Activated CD4-positive, alpha-beta T cell treated with anti-CD3 and anti-CD28 coated beads, Interleukin-2, amount 10 ng/mL, durations not matched to agents 7 days and 5 days (primary cell): ENCODE measurements at places on chromosomes 7 and 10.
A peak's percentile ranks its signal among the peaks of the same experiment; 100 is the strongest.

DNA sequence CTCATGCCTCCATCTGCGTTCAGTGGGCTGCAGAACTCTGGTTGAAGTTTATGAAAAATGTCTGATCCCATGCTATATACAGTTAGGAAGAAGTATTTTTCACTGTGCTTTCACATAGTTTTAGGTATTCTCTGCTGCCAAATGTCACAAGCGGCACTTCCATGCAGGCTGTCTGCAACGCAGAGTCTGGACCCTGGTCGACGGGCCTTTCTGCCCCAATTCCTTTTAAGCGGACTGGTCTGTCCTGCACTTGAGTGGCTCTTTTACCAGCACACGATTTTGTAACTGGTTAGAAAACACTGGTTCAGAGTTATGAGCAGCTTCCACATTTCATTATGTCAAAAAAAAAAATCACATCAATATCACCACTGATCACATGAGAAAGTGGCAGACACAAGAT is 143.0 kb downstream of the DIP2C start:
- peaks cover 18% of the 10 kb centered on the region for H3K27me3 ChIP-seq
- no peak for DNase-seq
- H3K36me3 ChIP-seq, result no peaks in the 10 kb centered on the region
- no peaks in the 10 kb centered on the region for H3K4me1 ChIP-seq
- no peak overlapping the region for H3K4me3 ChIP-seq

- H3K36me3 ChIP-seq, result no peaks in the 10 kb centered on the region
- no peak for DNase-seq
- H3K4me1 ChIP-seq, result no peaks in the 10 kb centered on the region
- H3K27ac ChIP-seq, result no peak overlapping the region
- no peak overlapping the region for H3K4me3 ChIP-seq
Observed at GRCh38 chr7:28360739-28361138, 51.6 kb upstream of the CREB5 start.

GRCh38 chr10:43264344-43264964 is 2.4 kb downstream of the RASGEF1A start:
- DNase-seq, result no peak
- peaks cover 7% of the 10 kb centered on the region for H3K4me1 ChIP-seq
- H3K4me3 ChIP-seq, result no peak overlapping the region
- H3K27ac ChIP-seq, result no peak overlapping the region

DNA sequence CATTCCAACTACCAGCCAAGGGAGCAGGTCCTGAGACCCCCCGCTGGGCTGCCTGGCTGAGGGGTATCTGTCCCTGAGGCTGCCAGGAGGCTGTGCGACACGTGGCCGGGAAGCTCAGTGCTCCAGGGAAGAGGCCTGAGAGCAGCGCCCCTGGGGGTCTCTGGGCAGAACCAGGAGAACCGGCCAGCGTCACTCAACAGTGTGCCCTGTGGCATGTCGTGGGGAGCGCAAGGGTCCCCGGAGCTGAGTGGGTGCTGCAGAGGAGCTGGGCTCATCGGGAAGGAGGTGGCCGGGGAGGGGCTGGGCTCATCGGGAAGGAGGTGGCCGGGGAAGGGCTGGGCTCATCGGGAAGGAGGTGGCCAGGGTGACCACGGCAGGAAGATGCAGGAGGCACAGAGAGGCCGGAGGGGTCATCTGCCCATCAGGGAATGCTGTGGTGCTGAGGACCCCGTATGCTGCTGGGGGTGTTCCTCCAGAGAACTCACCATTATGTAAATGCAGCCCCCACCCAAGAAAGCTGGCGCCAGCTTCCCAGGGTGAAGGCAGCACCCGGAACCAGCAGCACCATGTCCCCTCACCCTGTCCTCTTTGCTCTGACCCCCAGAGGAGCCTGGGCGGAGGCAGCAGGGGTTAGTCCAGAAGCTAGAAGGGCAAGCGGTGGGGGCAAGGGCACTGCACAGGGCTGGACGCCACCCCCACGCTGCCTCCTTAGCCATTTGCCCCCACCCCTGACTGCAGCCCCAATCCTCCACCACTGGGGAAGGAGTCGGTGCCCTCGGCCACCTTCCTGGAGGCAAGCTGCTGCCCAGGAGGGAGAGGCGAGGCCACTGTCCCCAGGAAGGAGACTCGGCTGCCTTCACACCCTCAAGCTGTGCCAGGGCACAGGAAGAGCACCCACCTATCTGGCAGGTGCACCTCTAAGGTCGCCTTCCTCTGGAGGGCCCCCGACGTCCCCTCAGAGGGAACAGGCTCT is 33.3 kb downstream of the CALML3 start:
- H3K27me3 ChIP-seq, result peaks cover 6% of the 10 kb centered on the region
- H3K27ac ChIP-seq, result no peak overlapping the region
- peaks cover 20% of the 10 kb centered on the region for H3K4me1 ChIP-seq
- no peak overlapping the region for H3K4me3 ChIP-seq
- H3K36me3 ChIP-seq, result peaks cover 4% of the 10 kb centered on the region
- no peak for DNase-seq

GRCh38 chr7:1136841-1137516 is 23.0 kb downstream of the ZFAND2A start:
- H3K27me3 ChIP-seq, result no peaks in the 10 kb centered on the region
- peak overlapping the region; percentile 72 for H3K27ac ChIP-seq
- no peak for DNase-seq
- H3K4me1 ChIP-seq, result peaks cover 14% of the 10 kb centered on the region
- no peaks in the 10 kb centered on the region for H3K36me3 ChIP-seq

DNA sequence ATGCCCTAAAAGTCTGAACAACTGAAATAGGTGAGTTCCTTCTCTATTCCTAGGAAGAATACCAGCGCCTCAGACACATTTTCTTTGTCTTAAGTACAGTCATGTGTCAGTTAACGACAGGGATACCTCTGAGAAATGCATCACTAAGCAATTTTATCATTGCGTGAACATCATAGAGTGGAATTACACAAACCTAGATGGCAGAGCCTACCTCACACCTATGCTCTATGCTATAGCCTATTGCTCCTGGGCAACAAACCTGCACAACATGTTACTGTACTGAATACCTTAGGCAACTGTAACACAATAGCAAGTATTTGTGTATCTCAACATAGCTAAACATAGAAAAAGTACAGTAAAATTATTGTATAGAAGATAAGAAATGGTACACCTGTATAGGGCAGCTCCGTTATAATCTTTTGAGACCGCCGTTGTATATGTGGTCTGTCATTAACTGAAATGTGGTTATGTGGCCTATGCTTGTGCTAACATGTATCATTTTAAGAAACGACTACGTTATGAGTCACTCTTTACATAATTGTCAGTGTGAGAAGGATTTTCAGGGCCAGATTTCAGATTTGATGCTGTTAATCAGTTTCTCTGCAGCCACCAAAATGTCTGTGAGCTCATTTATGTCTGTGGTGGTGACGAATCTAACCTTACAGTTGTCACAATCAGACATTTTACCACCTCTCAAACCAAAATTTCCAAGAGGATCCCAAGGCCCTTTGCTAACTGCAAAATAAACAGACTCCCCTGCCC is 66.1 kb upstream of the STK17A start:
- DNase-seq, result no peak
- peaks cover 17% of the 10 kb centered on the region for H3K4me1 ChIP-seq
- no peak overlapping the region for H3K27ac ChIP-seq

- H3K36me3 ChIP-seq, result no peaks in the 10 kb centered on the region
- no peak for DNase-seq
- no peak overlapping the region for H3K27ac ChIP-seq
- no peaks in the 10 kb centered on the region for H3K4me1 ChIP-seq
- H3K27me3 ChIP-seq, result no peaks in the 10 kb centered on the region
Observed at GRCh38 chr7:64733550-64734240, 60.5 kb upstream of the ZNF138 start.

DNA sequence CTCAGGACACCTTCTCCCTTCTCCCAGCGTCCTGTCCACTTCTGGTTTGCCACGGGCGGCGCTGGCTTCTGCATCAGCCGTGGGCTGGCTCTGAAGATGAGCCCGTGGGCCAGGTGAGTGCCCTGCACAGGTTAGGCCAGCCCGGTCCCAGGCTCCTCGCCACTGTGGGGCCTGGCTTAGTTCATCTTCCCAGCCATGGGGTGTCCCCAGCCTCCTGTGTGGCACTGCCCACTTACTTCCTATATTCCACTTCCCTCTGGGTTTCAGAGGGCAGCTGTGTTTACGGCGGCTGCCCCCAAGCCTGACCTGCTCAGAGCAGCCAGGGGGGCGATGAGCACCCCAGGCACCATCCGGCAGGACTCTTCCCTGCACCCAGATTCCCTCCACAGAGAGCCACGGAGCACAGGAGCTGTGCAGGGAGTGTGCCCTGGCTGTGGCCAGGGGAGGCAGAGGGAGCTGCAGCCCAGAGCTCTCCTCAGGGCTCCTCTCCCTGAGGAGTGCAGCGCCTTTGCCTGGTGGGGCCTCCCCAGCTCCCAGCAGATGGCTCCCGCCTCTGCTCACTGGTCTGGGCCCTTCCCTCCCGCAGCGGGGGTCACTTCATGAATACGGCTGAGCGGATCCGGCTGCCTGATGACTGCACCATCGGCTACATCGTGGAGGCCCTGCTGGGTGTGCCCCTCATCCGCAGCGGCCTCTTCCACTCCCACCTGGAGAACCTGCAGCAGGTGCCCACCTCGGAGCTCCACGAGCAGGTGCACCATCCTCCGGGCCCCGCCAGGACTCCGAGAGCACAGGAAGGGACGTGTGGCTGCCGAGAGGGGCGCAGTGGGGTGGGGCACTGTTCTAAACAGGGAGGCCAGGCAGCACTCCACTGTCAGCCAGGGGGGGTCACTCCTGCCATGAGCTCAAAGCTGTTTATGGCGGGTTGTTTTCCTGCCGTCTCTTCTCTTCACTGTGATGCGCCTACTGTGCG is 6.4 kb downstream of the LFNG start:
- H3K36me3 ChIP-seq, result peaks cover 46% of the 10 kb centered on the region
- no peak for DNase-seq
- H3K4me3 ChIP-seq, result no peak overlapping the region
- H3K27me3 ChIP-seq, result no peaks in the 10 kb centered on the region
- no peak overlapping the region for H3K27ac ChIP-seq

DNA sequence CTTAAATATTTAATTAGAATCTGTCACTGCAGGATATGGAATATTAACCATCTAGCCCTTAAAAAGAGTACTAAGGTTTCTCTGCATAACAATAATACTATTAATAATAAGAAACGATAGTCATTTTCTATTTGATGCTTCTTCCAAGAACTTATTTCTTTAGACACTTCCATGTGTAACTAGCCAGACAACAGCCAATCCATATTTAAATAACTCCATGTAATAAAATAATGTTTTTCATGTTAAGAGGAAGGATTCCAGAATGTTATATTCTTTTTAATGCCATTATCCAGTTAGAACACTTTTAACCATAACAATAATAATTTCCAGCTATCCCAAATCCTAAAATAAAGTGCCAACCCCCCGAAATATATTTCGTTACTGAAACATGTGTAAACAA is 170.1 kb upstream of the WNT16 start:
- no peak for DNase-seq
- H3K4me1 ChIP-seq, result no peaks in the 10 kb centered on the region
- peaks cover 13% of the 10 kb centered on the region for H3K27me3 ChIP-seq
- H3K27ac ChIP-seq, result no peak overlapping the region
- no peak overlapping the region for H3K4me3 ChIP-seq

GRCh38 chr7:149620961-149621360 is 123.4 kb upstream of the ZNF746 start:
- H3K36me3 ChIP-seq, result peaks cover 58% of the 10 kb centered on the region
- H3K27ac ChIP-seq, result no peak overlapping the region
- no peaks in the 10 kb centered on the region for H3K27me3 ChIP-seq
- H3K4me1 ChIP-seq, result peaks cover 45% of the 10 kb centered on the region

DNA sequence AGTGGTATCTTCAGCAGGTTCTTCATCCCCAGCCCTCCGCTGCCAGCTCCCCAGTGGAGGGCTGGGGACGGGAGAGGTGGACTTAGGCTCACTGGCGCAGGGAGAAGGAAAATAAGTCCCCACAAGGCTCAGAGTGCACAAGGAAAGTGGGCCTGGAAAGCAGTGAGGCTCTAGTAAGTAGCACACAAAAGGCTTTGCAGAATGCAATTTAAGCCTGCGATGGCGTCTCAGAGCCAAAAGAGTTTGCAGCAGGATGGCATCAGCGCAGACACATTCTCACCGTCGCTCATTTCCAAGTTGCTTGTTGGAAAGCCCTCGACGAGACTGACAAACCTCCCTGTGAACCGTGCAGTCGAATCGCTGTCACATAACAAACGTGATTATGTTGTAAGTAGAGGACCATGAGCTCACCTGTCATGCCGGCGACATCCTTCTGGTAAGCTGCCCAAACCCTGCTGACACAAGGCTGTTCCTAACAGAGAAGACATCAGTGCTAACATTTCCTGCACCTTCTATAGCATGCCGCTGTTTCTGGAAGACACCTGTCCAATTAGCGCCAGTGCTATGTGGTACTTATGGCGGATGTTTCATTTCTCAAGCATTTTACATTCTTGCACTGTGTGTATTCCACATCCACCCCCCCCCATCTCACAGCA is 98.3 kb upstream of the NPVF start:
- no peak overlapping the region for H3K27ac ChIP-seq
- peaks cover 10% of the 10 kb centered on the region for H3K27me3 ChIP-seq
- H3K36me3 ChIP-seq, result no peaks in the 10 kb centered on the region
- H3K4me1 ChIP-seq, result no peaks in the 10 kb centered on the region

GRCh38 chr7:169276-170172 is 22.8 kb upstream of the FAM20C start:
- no peak overlapping the region for H3K4me3 ChIP-seq
- no peaks in the 10 kb centered on the region for H3K4me1 ChIP-seq
- H3K27me3 ChIP-seq, result peaks cover 3% of the 10 kb centered on the region
- no peak overlapping the region for H3K27ac ChIP-seq
- DNase-seq, result no peak

DNA sequence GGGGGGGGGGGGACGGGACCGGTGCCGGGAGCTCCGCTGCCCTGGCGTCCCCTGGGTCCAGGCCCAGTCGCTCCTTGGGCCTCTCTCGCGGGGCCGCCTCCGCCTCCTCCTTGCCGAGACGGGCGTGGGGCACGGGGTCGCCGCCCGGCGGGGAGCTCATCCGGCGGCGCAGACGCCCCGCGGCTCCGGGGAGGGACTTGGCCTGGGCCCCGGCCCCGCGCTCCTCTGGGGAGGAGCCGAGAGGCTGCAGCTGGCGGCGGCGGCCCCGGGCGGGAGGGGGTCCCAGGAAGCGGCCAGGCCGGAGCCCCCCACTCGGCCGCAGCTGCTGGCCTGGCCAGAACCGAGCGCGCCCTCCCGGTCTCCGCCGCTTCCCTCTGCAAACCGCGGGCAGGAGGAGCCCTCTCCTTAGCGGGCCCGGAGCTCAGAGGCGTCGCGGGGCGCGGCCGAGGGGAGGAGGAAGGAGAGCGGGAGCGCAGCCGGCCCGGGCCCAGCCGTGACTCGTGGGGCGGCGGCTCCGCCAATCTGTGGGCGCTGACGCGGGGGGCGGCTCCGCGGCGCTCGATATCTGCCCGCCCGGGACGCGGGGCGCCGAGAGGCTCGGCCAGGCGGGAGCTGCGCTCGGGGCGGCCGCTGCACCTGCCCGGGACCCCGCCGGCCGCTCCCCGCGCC is at the start of gene FAM20C:
Gene FAM20C, plus strand, starts transcription at position 591 of the 669 bp plus-strand sequence. CDS start 629 bp downstream, outside the sequence.
- peak within 1 kb of the TSS; percentile 43 for H3K4me3 ChIP-seq
- no peak within 1 kb of the TSS for H3K27ac ChIP-seq
- peak; percentile 7 for DNase-seq
- no peaks in the 10 kb centered on the region for H3K36me3 ChIP-seq

GRCh38 chr7:158284121-158284520 is 303.5 kb downstream of the PTPRN2 start:
- no peak overlapping the region for H3K27ac ChIP-seq
- no peaks in the 10 kb centered on the region for H3K36me3 ChIP-seq
- no peak for DNase-seq
- no peaks in the 10 kb centered on the region for H3K4me1 ChIP-seq
- no peaks in the 10 kb centered on the region for H3K27me3 ChIP-seq

GRCh38 chr10:45136256-45136655 is 135.5 kb downstream of the ZNF22 start:
- H3K36me3 ChIP-seq, result no peaks in the 10 kb centered on the region
- peaks cover 22% of the 10 kb centered on the region for H3K27me3 ChIP-seq
- no peak for DNase-seq
- H3K4me1 ChIP-seq, result no peaks in the 10 kb centered on the region
- no peak overlapping the region for H3K27ac ChIP-seq
